ENCODE measurements at places on chromosomes 13 and 19. TPM values are rescaled to one million over a fixed set of nuclear protein-coding genes. Genes with fewer than 3 reads are reported as not detected.

CDC42EP5 gene
- 0.93 TPM for total RNA-seq

GRCh38 chr19:6495947-6496346, 6.2 kb downstream of the TUBB4A start:
- DNase-seq = no peak

DNA sequence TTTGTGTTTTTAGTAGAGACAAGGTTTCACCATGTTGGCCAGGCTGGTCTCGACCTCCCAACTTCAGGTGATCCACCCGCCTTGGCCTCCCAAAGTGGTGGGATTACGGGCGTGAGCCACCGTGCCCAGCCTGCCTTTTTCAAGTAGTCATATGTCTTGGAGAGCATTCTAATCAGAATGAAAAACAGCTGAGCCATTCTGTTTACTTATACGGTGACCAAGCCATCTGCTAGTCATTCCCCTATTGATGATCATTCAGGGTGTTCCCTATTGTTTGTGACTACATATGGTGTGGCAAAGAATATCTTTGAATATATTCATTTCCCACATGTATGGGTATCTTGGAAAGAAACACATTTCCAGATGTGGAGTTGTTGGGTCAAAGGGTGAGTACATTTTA, 17.2 kb downstream of the BLOC1S3 start:
- DNase-seq = no peak

DNA sequence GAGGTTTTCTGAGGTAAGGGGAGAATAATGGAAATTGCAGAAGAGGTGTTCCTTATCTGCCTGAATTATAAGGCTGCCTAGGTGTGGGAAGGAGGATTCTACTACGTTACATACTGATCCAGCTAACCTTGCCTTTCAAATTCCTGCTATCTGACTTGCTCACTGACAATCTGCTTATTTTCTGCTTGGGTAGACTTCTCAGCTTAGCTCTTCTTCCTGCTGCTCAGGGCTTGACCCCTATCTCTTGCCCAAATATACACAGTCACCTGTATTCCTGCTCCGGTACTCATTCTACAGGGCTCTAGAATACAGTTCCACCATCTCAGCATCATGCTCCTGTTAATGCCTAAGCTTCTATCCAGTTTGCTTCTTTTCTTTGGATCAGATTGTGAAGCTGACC, 1607.6 kb downstream of the OLFM4 start:
- DNase-seq = no peak

DNA sequence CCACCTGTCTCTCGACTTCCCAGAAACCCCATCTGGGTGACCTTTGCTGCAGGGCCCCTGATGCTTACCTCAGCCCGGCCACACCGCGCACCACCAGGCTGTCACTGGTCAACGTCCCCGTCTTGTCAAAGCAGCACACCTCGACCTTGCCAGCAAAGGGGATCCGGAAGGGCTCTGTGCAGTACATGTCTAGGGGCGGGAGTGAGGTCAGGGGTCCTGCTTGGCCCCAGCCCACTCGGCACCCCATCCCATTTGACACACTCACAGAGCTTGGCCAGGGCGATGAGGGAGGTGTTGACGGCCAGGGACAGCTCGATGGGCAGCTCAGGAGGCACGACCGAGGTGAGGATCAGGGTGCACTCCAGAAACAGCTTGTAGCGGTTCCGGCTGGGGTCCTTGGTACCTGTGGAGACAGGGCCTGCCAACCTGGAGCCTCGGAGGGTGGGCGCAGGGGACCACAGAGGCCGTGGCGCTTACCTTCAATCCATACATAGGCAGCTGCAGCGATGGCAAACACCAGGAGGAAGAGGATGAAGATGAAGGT, 8.4 kb downstream of the ATP13A1 start:
- DNase-seq = no peak

DNA sequence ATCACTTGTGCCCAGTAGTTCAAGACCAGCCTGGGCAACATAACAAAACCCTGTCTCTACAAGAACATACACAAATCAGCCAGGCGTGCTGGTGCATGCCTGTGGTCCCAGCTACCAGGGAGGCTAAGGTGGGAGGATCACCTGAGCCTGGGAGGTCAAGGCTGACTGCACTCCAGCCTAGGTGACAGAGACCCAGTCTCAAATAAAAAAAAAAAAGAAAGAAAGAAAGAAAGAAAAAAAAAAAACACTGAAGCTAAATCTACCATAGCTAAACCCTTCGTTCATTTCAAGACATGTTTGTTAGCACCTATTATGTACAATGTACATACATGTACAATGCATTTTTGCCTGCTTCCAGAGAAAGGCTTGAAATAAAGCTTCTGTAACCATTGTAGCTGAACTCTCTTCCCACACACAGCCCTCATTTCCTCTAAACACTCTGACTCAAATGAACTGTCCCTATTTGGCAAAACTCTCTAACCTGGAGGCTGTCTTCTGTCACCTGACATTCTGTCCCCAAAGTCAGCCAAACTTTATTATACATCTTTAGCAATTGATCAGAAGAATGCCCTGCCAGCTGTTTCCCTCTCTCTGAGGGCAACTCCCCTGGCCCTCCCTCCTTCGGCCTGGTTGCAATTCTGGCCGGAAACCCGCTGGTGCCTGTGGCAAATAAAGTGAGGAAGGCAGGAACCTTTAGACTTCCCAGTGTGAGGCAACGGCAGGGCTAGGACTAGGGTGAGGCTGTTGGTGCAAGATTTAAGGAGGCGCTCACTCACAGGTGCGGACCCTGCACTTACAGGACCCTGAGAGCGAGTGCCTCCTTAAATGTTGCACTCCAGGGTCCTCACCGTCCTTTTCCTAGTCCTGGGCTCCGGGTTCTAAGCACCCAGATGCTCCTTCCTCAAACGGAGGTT, 1.8 kb downstream of the ETHE1 start:
- peak; percentile 63 for DNase-seq

DNA sequence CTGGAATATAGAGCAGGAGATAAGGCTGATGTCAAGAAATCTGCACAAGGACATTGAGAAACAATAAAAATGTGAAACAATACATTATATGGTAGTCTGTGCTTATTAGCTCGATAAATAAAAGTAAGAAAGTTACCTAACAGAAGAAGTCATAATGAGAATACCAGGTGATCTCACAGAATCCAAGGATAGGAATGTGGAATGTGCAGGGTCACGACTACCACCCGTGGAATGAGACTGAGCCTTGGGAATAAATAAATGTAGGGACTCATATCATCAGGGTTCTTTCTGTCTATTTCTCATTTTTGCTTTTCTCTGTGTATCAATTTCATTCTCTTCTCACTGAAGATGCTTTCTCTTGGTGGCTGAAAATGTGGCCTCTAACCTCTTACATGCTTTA, 26.0 kb upstream of the KBTBD7 start:
- DNase-seq = no peak

DNA sequence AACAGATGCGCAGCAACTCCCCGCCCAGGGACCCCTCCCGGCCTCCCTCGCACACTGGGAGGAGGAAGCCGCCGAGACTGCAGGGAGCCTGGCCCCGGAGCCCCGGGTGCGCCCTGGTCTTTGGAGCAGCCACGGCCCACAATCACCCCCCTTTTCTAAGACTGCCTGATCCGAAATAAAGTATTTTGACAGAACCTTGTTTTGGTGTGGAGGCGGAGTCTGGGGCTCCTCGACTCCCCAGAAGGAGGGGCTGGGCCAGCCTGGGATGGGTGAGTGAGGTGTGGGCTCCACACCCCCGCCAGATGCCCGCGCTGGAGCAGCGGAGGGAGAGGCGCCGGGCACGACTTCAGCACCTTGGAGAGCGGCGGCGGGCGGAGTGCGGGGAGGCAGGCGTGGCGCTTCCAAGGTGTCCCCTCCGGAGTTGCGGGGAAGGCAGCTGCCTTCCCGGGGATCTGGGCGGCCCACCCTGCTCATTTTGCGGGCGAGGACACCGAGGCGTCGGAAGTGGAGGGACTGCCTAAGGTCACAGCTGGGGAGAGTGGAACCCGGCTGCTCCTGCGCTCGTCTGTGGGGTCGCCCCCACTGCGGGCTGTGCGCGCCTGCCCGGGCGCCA, 9.4 kb downstream of the SIRT6 start:
- peak; percentile 63 for DNase-seq

- DNase-seq = no peak
Measured at GRCh38 chr19:54029301-54029700, 34.4 kb downstream of the VSTM1 start.

Measured in Caki2 (cell line).